IPS DF 19.7 (cell line): ENCODE measurements at places on chromosomes 7 and 10.

DNA sequence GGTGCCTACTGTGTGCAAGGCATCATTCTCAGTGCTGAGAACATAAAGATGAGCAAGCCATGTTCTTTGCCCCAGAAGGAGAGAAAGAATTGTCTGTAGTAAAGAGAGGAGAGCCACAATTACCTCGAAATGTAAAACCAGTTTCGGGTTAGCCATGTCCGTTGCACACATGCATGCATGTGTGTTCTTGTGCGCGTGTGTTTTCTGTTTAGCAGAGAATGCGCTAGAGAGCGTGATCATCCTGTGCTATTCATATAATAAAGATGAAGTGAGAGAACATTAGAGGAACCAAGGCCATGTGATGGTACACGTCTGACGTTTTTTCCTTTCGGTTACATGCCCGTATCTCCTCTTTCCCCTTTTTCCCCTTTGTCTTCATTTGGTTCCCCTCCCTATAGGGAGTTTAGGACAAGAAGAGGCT is 158.2 kb downstream of the CELF2 start:
- DNase-seq: no peak

- no peak for DNase-seq
Measured at GRCh38 chr7:29328045-29328444, 133.5 kb downstream of the CHN2 start.

DNA sequence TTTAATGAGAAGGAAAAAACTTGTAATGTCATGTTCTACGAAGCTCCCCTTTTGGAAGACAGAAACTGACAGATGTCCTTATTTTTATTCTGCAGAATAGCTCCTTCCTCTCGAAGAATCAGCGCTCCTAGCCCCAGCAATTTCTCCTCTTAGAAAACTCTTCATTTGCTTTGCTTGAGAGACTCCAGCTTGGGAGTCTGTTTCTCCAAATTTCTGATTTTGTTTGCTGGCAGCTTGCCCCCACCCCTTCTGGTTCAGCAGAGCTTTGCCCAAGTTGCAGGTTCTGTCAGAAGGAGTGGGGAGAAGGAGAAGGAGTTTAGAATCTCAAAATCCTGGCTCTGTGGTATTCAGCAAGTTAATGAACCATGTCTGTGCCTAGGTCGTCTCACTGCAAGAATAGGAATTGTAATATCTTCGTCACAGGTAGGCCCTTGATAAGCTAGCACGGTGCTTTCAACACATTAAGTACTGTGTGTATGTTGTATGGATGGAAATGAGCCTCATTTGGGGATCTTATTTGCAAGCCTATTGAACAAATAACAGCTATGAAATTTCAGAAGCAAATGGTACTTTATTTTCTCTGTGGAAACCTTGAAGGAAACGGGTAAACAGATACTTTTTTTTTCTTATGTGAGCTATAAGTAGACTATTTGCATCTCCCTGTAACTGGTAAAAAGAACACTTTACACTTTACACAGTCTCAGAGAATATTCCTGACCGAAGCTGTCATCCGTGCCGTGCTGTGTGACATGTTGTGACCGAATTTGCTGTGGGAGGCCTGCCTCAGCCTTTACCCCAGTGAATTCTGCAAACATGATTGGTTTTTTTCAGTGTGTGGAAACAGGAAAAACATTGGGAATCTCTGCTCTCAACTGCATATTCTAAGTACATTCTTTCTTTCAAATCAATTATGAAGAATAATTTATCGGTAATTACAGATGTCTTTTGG is 290.9 kb downstream of the CAMK1D start:
- no peak for DNase-seq

DNA sequence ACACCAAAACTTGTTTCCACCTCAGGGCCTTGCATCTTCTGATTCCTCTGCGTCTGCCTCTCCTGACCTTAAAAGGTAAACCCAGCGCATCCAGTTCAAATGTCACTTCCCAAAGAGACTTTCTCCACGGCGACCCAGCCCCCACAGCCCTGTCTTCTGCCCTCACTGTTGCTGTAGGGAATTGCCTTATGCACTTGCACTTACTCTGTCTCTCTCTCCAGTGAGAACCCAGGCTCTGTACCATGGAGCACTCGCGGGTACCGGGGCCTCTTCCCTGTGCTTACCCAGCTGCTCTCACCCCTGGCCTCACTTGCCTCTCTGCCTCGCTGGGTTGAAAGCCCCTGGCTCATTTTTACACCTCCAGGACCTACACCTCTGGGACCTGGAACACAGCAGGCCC is 48.4 kb downstream of the AOC1 start:
- no peak for DNase-seq

DNA sequence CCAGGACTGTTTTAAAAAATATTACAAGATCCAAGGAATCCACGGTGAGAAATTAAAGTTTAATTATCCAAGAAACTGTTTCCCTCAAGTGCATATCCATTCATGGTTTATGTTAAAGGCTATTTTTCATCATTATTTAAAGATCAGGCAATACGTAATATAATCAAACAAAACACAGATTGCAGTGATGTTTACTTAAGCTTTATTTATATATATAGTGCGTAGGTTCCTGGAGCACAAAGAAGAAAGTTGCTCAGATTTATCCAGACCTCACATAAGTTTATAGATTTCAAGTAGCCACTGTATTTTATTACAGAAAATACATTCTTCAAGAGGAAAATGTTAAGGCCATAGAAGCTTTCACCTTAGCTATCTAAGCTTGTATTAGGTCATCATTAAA is 210.0 kb upstream of the KLF14 start:
- DNase-seq: no peak

DNA sequence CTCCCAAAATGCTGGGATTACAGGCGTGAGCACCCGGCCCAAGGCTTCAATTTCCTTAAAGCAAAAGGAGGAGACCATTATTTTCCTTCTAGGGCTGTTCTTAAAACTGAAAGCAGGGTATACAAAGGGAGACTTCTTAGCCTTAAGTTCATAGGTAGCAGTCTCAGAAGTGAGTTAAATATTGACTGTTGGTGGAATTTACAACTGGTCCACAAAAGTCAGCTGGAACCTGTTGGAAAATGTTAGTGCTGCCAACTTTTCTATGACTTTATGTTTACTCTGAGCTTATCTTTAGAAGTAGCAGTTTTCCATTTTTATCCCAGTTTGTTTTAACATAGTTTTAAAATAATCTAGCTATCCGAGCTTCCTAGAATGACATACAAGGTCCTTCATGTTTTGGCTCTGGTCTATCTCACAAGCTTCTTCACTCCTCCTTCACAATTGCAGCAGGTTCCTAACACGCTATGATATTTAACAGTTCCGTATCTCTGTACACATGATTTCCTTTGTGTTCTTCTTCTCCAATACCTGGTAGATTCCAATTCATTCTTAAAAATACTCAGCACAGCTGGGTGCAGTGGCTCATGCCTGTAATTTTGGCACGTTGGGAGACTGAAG is 3.3 kb downstream of the SLC26A3 start:
- DNase-seq: no peak

GRCh38 chr10:52170776-52171175 is 143.3 kb upstream of the DKK1 start:
- DNase-seq: peak; percentile 52

GRCh38 chr7:122257056-122257455 is 47.5 kb downstream of the FEZF1 start:
- no peak for DNase-seq

DNA sequence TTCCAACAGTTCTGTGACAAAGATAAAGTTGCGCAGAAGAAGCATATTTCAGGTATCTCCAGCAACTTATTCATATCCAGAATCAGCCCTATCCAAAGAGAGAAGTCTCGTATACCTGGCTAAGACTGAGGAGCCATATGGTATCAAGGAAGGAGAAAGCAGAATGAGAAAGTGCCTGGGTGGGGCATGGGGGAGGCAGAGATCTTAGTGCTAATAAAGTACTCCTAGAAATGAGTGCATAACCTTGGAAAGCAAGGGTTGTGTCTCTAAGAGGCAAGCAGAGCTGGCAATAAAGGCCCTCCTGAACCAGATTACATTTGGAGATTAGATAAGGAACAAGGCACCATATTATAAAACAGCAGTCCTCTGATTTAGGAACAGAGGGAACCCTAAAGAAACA is 12.7 kb downstream of the TASOR2 start:
- no peak for DNase-seq

DNA sequence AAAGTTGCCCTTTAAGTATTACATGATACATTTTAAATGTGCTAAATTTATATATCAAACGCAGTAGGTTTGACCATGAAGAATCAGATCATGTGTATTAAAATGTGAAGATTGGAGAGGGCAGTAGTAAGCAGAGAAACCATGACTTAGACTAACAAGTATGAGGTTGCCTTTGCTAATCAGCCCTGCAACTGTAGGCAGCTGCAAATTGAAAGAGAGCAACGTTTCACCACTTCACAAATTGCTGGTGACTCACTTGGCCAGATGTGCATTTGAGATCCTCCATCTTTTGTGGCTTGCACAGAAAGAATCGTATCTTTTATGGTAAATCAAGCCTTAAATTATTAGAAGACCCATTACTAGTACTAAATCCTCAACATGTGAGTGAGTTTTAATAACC is 10.1 kb upstream of the SEMA3A start:
- DNase-seq: no peak

- DNase-seq: no peak
Measured at GRCh38 chr7:64653721-64654401, 12.1 kb upstream of the ZNF107 start.

- no peak for DNase-seq
Measured at GRCh38 chr7:136045992-136046391, 68.8 kb upstream of the MTPN start.

GRCh38 chr10:132859084-132859855 is 73.3 kb upstream of the NKX6-2 start:
- DNase-seq: no peak
